ENCODE measurements at places on chromosomes 11 and 22.

DNA sequence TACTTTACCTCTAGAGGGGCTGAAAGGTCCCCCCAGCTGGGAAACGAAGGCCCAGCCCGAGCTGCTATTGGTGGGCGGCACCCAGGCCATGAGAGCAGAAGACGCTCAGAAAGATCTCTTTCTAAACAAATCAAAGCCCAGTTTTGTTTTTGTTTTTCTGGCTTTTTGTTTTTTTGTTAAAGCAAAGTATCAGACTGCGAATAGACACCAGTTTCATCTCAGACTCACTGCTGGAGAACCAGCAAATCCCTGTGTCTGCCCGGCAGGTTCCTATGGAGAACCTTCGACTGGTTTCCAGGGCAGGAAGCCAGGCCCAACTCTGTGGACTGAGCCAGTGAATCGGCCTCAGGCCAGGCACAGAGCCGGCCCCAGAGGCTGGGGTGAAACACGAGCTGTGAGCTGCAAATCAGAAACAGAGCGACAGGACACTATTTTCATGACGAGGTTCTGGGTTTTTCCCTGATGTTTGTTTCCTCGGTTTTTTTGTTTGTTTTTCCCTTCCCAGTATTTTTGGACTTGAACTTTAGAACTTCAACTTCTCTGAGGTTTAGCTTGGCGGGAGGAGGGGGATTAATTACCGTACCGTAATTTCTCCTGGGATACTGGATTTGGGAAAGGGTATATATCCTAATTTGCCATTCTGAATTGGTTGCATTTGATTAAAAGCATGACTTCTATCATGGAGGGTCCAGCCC lies 16.0 kb upstream of the B4GALNT4 start:
- DNase-seq, result no peak

DNA sequence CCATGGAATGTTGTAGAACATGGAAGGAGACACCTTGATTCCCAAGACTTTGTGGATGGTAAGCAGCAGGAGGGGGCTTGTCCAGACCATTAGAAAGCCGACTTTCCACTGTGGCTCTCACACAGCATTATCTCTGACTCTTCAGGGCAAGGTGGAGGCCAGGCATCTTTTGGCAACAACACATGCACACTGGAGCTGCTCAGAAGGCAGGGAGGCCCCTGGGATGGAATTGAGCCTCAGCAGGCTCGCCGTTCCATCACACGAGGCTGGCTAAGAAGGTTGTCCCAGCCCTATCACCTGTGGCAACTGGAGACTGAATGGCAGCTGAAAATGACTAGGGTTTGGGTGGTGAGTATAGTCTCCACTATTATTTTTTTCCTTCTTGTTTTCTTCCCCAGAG lies 76.3 kb upstream of the TMEM45B start:
- DNase-seq, result no peak

DNA sequence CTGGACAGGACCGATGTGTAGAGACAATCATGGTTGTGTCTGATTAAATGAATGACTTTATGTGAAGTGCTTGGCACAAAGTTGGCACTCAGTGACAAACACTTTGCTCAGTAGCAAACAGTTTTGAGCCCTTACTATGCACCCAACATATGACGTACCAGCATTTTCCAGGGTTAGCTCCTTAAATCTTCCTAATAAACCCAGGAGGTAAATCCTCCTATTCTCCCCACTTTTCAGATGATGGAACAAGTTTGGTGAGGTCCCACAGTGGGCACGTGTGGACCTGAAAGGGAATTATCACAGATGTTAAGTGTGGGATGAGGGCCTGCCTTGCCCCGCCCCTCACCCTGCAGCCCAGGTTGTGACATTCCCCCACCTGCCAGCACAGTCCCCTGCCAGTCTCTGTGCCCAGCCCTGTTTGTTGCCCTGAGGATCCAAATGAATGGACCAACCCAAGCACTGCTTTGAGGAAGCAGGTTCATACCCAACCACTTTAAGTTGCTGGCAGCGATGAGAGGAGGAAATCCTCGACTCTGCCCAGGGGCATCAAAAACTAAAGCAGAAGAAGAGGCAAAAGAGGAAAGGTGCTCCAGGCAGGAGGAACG lies 6.6 kb upstream of the CARD10 start:
- DNase-seq, result no peak

DNA sequence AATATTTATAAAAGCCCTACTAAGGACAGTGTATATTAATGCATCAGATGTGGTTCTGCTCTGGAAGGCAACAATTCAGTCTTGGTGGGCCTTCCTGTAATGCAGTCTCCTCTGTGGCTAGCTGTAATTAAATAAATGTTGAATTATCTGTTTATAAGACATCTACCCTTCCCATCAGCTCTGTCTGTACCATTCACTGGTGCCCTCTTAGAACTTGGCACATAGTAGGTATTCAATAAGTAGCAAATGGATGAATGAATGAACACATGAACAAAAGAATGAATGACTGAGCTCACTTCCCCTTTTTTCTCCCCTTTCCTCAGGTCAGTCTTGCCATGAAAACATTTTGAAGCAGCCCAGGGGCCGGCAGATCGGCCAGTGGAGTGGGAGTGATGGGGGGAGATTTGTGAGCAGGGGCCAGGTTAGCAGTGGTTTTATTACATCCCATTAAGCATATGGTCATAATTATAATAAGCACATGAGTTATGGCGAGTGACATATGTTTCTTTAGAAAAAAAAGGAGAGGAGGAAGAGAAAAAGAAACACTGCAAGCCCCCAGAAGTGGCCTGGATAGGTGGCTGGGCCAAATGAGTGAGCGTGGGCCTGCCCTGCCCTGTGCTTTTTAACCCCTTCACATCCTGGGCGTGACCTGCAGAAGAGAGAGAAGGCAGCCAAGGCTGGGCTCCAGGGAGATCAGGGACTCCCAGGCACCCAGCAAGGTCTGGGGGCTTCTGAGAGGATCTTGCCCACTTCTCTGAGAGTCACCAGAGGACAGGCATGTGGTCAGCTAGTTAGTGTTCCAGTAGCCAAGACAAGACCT lies 48.6 kb upstream of the CD82 start:
- no peak for DNase-seq

GRCh38 chr11:62295504-62295903 lies 3.4 kb downstream of the SCGB1D4 start:
- DNase-seq, result no peak

DNA sequence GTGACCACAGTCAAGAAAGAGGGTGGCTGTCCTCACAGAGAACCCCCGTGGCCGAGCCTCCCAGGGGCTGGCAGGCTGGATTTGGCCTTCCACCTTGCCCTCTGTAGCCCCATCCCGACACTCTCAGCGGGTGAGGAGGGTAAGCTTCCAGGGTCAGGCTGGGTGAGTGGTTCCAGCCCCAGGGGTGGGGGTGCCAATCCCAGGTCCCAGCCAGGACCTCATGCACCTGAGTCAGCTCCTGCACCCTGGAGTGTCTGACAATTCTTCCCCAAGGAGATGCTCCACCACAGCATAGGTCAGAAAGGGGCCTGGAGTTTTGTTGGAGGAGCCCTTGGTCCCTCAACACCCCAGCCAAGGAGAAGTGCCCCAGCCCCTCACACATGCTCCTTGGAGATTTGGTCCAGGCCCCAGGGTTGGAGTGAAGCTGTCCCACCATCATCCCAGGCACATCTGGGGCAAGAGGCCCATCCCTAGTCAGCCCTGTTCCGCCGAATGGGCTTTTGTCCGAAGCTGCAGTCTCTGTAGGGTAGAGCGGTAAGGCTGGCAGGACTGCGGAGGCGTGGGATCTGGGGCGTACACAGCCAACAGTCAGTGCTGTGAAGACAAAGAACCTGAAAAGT lies 8.4 kb downstream of the LINC01488 start:
- DNase-seq, result no peak

GRCh38 chr11:79030448-79030847 lies 410.4 kb downstream of the TENM4 start:
- DNase-seq, result no peak

DNA sequence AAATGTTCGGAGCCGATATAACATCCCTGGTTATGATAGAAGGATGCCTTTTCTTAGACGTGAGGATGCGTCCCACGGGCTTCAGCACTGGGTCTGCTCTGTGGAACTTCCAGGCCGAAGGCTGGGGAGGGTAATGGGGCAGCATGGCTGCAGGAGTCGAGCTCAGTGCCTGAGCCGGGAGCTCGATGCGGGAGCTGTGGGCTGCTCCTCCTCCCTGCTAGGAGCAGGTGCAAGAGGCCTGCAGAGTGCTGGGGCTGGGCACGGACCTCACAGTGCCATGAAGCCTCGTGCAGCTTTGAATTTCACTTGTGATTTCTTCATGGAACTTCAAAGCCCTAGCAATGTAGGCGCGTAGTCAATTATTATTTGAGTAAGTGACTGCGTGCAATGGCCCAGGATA lies 6.0 kb downstream of the TUBA8 start:
- DNase-seq, result no peak

GRCh38 chr11:66885950-66886440 lies 29.1 kb downstream of the LRFN4 start:
- DNase-seq, result no peak

DNA sequence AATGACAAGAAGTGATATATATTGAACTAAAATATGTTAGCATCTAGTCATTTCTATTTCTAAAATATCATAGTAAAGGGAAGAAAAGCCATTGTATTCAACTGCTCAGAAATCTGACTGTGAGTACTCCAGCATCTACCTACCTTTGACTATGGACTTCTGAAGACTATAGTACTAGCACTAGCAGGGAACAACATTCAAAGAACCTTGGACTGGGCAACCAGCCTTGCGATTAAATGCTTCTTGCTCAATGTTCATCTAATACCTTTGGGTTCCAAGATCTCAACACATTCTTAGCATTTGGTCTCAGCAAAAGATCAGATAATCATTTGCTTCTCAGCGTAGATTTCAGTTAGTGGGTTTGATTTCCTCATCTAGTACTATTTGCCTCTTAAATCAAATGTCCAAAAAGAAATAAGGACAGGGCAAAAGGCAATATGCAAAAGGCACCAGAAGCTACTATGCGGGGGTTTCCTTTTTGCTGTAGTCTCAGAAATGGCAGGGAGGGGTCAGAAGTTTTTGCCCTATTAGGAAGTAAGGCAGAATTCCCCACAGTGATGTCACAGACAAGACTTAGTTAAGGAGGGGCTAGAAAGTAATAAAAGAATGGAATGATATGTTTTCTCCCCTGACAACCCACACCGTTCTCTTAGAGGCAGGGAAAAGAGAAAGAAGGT lies 80.6 kb downstream of the GAB2 start:
- no peak for DNase-seq

GRCh38 chr11:973237-973636 lies 47.6 kb downstream of the AP2A2 start:
- DNase-seq, result no peak

DNA sequence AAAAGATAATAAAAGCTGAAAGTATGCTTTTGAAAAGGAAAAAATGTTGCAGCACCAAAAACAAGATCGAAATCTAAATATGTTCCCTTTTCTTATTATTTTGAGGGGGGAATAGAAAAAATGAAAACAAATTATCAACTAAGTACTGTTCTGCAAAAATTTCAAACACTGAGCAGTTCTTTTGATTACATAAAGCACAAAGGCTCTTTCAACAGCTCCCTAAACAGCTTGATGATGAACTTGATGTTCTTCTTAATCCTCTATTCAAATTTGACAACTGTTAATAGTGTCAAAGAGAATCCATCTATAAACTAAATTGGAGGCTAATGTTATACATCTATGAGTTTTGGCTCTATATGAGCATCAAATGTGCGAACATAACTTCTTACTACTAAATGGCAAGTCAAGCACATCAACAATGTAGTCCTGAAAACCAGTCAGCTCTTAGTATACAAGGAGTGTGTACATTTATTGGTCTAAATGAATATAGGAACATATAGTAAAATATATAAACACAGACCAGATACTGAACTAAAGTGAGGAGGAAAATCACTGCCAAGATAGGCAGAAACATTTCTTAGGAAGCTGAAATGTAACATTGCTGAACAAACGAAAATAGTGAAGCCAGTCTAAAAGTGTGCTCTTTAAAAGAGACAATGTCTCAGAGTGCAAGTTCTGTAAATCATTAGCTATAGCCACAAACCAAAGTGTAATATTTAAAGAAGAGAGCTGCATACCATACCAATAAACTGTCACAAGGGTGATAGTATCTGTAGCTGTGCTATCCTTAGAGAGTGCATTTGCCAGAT lies 94.3 kb downstream of the SOX6 start:
- DNase-seq, result no peak

DNA sequence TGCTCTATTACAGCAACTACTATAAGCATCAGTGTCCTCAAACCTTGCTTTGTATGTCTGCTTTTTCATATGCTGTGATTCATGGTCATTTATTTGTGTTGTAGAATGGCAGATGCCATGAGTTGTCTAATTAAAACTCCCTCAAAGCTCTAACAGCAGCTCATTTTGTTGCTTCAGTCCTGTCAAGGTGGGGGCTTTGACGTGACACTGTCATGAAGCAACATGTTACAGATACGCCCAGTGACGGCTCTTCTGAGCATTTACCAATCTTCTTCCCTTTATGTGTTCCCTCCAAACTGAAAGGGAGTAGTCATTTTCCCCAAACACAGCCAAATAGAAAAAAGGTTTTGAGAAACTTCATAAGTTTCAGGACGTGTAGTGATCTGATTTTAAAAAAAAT lies 106.7 kb downstream of the DBX1 start:
- no peak for DNase-seq

DNA sequence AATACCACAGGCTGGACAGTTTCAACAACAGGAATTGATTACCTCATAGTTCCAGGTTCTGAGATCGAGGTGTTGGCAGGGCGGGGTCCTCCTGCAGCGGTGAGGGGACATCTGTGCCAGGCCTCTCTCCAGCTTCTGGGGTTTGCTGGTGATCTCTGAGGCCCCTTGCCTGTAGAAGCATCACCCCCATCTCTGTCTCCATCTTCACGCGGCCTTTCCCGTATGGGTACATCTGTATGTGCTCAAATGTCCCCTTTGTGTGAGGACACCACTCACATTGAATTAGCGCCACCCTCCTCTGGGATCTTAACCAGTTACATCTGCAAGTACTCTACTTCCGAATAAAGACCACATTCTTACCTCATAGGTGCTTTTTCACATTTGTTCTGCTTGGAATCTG lies 1029.9 kb downstream of the BRD1 start:
- no peak for DNase-seq

GRCh38 chr11:28223994-28224393 lies 115.8 kb downstream of the METTL15 start:
- DNase-seq, result no peak
